Activated naive CD4-positive, alpha-beta T cell (primary cell): ENCODE measurements at places on chromosomes 2 and 18.

DNA sequence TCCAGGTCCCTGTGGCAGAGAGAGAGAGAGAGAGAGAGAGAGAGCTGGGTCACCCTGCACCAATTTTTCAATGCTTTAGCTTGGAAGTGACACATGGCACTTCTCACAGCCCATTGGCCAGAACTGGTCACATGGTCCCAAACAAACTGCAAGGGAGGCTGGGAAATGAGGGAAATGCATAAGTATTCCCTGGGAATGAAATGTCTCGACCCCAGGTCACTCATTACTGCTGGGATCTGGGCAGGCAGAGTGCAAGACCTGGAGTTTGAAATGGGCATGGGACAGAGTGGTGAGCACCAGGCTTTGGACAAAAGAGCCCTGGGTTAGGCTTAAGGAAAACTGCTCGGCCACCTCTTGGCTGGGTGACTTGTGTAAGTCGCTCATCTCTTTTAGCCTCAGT is 37.0 kb downstream of the SMAD7 start:
- no peak for DNase-seq

- DNase-seq, result no peak
These were observed 99.7 kb downstream of the ICA1L start for GRCh38 chr2:202771741-202772460.

GRCh38 chr18:48324651-48325050 is 84.5 kb downstream of the ZBTB7C start:
- DNase-seq, result no peak

- no peak for DNase-seq
These were observed 331.0 kb downstream of the METTL4 start for GRCh38 chr18:2240311-2240705.

DNA sequence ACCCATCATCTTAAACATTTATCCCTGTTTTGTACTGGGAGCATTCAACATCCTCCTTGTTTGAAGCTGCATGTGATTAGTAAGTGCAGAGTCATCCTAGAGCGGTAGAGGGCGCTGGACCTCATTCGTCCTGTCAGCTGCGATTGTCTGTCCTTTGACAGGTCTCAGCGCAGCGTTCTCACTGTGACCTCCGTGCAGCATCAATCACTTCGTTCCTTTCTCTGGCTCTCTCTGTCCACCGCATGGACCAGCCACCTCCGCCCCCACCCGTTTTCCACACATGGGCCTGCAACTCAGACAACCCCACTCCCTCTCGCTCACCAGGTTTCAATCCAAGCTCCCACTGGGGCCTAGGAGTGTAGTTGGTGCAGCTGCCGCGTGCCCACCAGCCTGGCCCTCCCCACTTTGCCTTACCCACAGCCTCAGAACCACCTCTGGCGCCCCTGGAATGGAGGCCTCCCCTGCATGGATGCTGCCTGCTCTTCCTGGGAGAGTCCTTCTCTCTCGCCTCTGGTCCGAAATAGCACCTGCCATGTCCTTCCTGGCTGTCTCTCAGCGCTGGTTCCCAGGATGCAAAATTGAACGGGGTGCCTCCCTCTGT is 90.5 kb downstream of the NDUFA10 start:
- DNase-seq, result no peak

DNA sequence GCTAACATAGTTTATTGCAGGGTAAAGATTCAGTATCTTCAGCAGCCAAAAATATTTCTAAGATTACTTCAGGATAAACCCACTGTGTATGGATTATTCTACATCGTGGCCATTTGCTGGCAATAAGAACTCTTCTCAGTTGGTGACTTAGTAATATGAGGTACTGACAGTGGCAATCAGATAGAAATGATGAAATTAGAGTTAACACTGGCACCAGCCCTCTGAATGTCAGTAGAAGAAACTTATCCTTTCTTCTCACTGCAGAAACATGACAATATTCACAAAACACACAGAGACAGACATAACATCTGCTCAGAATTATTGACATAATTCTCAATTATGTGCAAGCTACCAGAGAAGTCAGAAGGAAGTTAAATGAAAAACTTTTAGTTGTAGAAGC is 246.3 kb upstream of the COL3A1 start:
- DNase-seq, result no peak

DNA sequence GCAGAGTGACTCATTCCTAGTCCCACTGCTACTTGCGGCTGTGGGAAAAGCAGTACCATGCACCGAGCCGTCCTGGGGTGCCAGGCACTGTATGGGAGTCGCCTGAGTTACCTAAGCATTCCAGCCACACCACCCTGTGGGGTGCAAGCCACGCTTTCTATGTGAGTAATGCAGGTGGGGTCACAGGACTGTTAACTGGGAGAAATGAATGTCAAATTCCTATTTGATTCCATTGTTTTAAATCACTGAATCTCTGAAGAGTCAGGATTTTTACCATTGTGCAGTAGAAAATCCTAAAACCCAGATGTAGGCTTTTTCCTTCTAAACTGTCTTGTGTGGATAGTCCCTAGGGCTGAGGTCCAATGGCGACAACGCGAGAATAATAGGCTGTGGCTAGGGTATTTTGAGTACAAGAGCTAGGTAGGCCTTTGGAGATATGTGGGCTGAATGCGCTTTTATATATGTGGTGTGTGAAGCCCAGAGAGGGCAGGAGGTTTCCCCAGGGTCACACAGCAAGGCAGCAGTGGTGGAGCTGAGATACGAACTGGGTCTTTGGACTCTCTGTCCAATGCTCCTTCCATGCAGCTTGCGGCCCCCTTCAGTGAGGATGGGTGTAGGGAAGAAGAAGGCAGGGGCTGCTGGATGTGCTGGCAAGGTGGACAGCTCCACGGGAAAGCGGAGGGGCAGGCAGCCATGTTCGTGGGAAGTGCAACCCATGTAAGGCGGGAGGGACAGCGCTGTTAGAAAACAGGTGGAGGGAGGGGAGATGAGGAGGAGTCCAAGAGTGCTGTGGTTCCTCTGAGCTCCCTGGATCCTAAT is 83.2 kb downstream of the DDX1 start:
- no peak for DNase-seq

DNA sequence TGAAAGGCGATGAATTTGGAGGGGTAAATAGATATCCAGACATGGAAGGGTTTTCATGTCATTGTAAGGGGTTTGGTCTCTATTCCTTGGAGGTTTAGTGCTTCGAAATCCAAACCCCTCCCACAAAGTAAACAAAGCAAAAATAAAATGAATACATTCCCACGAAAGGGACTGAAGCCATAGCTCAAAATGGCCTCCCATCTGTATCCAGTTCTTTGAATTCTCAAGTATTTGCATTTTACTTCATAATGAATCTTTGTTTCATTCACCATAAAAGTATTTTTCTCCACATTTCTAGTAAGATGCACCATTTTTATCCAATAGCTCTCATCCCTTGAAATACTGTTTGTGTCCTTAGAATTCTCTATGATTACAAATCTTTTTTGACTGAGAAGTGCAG is 103.2 kb upstream of the DTNA start:
- no peak for DNase-seq

GRCh38 chr2:134407154-134407890 is 153.4 kb downstream of the MGAT5 start:
- no peak for DNase-seq

DNA sequence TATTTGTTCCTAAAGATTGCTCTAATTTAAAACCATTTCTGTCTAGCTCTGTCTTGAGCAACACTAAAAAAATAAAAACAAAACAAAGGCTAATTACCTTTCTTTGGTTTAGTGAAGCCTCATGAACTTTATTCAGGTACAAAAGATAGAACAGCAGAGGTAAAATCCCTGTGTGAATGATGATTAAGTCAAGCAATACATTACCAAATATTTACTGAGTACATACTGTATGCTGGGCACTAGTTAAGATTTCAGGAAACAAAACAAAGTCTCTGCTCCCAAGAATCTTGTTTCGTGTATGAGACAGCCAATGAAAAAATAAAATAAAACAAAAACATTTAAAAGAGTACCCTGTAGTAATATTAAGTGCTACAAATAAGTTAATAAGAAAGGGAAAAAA is 257.5 kb downstream of the RND3 start:
- DNase-seq, result no peak

DNA sequence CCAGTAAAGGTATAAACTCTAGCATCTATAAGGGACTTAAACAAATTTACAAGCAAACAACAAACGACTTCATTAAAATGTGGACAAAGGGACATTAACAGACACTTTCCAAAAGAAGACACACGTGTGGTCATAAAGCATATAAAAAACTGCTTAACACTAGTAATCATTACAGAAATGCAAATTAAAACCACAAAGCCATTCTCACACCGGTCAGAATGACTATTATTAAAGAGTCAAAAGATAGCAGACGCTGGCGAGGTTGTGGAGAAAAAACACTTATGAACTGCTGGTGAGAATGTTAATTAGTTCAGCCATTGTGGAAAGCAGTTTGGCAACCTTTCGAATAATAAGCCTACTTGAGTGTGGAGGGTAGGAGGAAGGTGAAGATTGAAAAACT is 217.1 kb upstream of the DLGAP1 start:
- no peak for DNase-seq

- DNase-seq, result no peak
These were observed 11.1 kb upstream of the CYS1 start for GRCh38 chr2:10091182-10091888.

DNA sequence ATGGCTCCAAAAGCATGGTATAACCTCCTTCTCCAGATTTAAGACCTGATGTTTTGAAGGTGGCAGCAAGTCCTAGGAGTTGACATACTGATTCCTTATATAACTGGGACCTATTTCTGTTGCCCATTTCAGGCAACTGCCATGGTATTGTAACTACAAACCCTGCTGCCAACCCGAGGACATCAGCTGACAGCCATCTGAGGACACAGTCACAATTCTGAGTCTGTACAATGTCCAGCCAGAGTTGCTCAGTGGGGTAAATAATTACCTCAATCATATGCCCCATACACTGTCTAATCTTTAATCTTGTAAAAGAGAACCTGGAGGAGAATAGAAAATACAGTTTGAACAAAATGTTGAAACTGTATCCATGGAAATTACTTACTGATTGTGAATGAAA is 8.7 kb upstream of the GAREM2 start:
- DNase-seq, result no peak

DNA sequence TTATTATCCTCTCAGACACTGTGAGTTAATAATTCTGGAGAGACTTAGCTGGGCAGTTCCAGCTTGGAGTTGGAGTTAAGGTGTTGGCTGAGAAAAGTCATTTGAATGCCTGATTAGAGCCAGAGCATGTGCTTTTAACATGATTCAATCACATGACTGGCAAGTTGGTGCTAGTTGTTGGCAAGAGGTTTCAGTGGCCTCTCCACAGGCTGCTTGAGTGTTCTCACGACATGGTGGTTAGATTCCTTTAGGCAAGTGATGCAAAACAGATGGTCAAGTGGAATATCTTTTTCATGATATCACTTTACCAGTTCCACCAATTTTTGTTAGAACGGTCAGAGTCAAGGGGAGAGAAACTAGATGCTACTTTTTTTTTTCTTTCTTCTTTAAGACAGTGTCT is 262.7 kb upstream of the FN1 start:
- DNase-seq, result no peak

GRCh38 chr18:49305688-49306336 is 154.6 kb downstream of the DYM start:
- no peak for DNase-seq

DNA sequence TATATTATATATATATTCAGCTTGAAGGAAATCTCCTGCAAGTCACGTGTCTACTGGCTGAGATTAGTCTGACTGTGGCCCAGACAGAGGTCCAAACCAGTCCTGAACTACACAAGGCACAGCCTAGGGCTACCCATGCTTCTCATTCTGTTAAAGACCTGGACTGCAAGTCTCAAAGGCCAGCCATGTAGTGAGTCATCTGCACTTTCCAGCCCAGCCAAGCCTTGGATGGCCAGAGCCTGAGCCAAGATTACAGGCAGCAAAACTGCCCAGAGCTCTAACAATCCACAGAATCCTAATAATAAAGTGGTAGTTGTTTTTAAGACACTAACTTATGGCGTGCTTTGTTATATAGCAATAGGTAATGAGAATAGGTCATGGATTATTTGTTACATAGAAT is 259.6 kb downstream of the SS18 start:
- DNase-seq, result no peak

- no peak for DNase-seq
These were observed 162.1 kb upstream of the XIRP2 start for GRCh38 chr2:166725927-166726924.

- DNase-seq, result no peak
These were observed 52.6 kb upstream of the TMEM163 start for GRCh38 chr2:134771313-134771801.

GRCh38 chr2:118979152-118979861 is 37.3 kb downstream of the MARCO start:
- no peak for DNase-seq

- DNase-seq, result no peak
These were observed 6.3 kb downstream of the KHK start for GRCh38 chr2:27092696-27093429.

GRCh38 chr2:145207884-145208283 is 688.0 kb upstream of the ZEB2 start:
- no peak for DNase-seq

DNA sequence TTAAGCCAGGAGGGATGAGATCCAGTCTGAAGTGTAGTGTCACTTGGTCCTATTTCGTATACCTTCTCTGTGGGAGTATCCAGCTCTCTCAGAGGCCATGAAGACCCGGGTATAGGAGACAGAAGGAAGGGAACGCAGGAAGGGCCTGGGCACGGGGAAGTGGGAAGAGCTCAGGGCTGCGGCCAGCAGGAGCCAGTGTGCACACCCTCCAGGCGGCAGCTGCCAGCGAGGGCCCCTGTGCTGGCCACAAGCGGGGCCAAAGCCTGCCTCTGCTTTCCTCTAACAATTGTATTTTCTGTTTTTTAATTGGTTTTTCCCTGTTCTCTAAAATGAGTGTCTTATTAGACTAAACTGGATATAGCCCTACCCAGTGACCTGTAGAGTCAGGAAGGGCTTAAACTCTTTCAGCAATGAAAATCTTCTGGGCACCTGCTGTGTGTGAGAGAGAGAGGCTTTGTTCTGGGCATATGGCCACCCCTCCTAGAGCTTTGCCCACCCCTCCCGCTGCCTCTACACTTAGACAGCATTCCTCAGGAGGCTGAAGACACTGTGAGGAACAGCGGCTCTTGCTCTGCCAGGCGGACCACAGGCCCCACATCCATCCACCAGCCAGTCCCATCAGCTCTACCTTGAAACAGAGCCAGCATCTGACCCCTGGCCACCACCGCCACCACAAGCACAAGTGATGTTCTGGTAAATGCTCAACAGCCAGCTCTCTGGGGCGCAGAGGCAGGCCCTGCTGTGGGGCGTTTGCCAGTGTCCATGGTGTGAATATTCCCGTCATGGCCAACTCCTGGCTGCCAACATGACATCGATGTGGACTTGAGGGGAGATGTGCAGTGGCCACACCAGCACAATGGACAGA is 9.5 kb downstream of the GPR17 start:
- DNase-seq, result no peak

GRCh38 chr2:138125306-138126288 is 161.3 kb downstream of the HNMT start:
- no peak for DNase-seq

GRCh38 chr2:138565230-138565598 is 63.6 kb downstream of the SPOPL start:
- DNase-seq, result no peak
